ENCODE measurements at places on chromosomes 2 and 18.

GRCh38 chr2:136126021-136126420, 8.1 kb upstream of the CXCR4 start:
- no peak for DNase-seq

DNA sequence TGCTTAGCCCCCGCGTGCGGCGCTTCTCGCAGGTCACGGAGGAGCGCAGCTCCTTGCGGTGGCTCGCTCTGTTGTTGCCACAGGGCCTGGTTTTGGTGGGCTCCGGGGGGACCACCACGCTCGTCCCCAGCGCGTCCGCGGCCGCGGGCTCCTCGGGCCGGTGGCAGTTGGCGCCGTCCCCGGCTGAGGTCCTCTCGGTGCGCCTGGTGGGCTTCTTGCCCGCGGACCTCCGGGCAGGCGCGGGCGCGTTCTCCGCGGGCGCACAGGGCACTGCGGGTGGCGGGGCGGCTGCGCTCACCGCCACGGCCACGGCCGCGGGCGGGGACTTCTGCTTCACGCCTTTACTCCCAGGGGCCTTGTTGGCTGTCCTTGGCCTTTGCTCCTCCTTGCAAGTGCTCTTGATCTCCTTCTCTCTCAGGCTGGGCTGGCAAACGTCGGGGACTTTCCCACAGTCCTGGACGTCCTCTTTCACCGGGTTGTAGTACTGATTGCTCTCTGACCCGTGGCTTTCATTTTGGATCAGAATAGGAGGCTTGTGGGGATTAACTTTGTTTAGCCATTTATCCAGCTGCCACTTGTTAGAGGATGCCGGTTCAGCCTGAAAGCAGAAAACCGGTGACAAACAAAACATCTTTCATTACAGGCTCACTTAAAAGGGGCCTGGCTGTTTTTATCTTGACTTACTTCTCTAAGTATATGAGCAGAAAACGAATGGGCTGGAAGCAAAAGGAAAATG, 104.0 kb upstream of the REV1 start:
- no peak for DNase-seq

- DNase-seq, result no peak
Measured at GRCh38 chr2:38233231-38233983, 143.7 kb downstream of the ATL2 start.

- no peak for DNase-seq
Measured at GRCh38 chr18:55983433-55983832, 395.4 kb upstream of the TCF4 start.

DNA sequence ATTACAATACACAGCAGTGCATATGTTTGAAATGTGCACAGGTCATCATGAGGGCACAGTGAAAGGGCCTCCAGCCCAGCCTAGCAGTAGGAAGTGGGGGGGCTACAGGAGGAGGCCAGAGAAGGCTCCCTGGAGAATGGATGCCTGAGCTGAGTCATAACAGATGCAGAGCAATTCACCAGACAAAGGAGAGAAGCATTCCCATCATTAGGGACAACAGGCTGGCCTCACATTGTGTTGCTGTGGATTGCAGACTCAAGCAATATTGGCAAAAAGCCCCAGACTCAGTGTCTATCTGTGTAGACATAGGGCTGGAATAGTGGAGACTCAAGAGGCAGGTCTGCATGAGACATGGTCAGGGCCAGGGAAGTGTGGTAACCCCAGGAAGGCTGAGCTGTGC, 329.9 kb downstream of the DLGAP1 start:
- DNase-seq, result no peak

GRCh38 chr2:190981333-190981732, 32.6 kb downstream of the STAT1 start:
- no peak for DNase-seq

DNA sequence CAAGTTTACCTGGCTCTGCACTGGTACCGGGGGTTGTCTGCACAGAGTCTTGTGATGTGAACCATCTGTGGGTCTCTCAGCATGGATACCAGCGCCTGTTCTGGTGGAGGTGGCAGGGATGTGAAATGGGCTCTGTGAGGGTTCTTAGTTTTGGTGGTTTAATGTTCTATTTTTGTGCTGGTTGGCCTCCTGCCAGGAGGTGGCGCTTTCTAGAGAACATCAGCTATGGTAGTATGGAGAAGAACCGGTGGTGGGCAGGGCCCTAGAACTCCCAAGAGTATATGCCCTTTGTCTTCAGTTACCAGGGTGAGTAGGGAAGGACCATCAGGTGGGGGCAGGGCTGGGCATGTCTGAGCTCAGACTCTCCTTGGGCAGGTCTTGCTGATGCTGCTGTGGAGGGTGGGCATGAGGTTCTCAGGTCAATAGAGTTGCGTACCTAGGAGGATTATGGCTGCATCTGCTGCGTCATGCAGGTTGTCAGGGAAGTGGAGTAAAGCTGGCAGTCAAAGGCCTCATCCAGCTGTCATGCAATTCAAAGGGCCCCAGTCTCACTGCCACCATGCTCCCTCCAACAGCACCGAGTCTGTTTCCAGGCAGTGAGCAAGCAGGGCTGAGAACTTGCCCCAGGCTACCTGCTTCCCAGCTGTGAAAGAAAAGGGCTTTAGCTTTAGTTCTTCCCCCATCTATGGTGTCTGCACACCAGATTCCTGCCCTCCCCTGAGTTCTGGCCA, 278.0 kb downstream of the METTL4 start:
- no peak for DNase-seq

DNA sequence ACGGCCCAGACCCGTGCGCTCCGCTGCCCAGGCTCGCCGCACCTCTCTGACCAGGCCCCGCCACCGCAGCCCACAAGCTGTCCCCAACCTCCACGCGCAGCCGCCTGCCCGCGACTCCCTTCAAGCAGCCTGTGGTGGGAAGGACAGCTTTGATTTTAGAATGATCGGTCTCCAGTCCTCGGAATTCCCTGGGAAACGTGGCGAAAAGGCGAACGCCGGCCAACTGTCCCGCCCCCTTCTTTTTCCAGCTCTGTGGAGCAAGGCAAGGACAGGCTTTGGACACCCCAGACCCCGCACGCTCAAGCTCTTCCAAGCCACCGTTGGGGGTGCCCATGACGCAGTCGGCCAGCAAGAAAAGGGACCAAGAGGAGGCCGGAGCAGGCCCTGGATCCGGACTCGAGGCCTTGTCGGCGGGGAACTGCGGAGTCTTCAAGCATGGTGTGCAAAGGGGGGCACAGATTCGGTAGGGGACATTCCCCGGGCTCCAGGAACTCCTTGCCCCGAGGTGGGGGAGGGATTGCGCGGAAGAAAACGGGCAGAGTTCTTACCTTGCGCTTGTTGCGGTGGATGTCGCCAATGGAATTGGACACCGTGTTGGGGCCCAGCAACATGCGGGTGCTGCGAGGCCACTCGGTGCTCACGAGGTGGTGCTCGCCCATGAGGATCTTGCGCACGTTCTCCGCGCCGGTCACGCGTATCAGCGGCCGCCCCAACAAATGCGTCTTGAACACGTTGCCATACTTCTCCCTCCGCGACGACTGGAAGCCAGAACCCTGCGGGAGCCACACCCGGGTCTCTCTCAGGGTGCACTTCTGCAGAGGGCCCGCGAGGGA, 4.0 kb downstream of the CYP26B1 start:
- no peak for DNase-seq

DNA sequence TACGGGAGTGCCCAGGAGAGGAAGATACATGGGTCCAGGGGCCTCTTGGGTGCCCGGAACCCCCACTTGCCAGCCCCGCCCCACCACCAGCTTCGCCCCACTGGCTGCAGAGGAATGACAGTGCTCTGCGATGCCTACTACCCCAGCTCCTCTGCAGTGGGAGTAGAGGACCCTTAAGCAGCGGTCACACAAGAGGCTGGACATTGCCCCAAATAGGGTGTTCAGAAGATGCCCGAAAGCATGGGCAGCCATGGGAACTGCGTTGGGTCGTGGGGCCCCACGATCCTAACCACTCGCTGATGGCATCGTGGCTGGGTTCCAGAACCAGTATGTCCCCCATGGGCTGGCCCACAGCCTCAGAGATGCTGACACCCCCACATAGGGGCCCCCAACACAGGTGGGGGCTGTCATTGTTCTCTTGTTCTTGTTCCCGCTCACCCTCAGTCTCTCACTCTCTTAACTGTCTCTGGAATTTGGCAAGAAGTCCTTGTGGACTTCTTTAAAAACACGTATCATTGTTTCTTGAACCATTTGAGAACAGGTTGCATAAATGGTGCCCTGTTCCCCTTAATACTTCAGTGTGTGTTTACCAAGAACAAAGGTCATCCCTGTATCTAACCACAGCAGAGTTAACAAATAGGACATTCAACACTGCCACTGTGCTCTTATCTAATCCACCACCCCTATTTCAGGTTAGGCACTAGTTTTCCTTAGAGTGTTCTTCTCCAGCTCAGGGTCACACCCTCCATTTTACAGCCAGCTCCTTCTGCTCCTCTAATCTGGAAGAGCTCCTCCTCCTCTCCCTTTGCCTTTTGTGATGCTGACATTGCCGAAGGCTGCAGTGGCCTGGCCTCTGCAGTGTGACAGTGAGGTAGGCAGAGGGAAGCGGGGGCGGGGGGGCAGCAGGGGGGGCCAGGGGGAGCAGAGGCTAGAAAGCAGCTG, 76.3 kb downstream of the STPG4 start:
- no peak for DNase-seq

DNA sequence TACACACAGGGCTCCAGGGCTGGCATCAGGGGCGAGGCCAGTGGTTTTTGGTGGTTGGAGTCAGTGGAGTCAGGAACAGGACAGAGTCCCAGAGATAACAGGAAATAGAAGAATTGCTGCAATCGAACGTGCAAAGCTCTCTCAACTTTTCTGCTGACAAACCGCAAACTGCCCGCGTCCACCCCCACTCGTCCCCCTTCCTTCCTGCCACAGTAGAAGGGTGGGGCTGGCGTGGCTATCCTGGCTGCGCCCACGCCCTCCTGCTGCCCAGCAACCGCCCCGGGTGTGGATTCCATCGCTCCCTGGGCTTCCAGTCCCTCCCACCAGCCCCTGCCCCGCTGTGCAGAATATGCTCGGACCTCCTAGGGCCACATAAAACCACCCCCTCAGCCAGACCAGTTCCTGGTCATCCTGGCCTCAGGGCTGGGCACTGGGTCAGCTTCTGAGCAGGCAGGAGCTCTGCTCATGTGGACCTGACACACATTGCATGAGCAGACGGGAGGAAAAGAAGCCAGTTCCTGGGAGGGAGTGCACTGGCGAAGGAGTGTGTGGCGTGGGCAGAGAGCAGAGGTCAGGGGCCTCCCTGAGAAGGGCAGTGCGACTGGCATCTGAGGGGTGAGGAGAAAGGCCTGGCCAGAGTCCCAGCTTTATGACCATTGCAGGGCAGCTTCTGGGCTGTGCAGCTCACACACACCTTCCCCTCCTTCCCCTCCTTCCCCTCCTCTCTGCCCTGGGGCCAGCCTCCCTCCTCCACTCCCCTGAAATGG, 85.4 kb upstream of the ATG16L1 start:
- DNase-seq, result peak; percentile 16

- DNase-seq, result no peak
Measured at GRCh38 chr18:62037012-62037742, 144.4 kb upstream of the RNF152 start.

DNA sequence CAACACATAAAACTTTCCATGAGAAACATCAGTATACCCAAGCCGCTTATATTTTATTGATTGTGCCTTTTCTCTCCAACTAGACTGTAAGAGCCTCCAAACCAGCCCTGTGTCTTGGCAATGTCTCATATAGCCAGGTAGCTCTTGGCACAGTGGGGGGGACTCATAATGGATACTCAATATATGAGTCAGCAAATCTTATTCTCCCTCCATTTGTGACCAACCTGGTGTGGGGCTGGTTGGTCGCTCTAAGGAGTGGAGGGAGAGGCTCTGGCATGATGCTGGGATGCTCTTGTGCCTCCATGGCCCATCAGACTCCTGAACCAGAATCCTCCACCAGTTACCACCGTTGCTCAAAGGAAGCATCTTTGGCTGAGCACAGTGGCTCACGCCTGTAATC, 32.0 kb downstream of the EFR3B start:
- no peak for DNase-seq

- DNase-seq, result peak; percentile 83
Measured at GRCh38 chr2:64330281-64331113, 123.5 kb upstream of the LGALSL start.

DNA sequence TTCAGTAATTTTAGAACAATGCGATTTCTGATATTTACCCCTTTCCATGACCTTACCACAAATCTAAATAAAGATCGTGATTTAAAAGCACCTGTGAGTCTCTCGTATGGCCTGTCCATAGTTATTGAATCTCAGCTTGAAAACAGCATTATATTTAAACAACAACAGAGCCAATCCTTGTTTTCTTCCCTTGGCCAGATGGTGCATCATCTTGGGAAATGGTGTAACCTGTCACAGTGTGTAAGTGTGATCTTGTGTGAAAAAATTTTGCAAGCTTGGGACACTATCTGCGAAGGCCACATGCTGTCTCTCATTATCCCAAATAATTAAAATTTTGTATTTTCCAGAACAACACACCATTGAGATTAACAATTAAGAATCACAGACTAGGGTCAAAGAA, 262.7 kb upstream of the SPHKAP start:
- no peak for DNase-seq

GRCh38 chr2:226794751-226795171, 4.9 kb downstream of the IRS1 start:
- no peak for DNase-seq

DNA sequence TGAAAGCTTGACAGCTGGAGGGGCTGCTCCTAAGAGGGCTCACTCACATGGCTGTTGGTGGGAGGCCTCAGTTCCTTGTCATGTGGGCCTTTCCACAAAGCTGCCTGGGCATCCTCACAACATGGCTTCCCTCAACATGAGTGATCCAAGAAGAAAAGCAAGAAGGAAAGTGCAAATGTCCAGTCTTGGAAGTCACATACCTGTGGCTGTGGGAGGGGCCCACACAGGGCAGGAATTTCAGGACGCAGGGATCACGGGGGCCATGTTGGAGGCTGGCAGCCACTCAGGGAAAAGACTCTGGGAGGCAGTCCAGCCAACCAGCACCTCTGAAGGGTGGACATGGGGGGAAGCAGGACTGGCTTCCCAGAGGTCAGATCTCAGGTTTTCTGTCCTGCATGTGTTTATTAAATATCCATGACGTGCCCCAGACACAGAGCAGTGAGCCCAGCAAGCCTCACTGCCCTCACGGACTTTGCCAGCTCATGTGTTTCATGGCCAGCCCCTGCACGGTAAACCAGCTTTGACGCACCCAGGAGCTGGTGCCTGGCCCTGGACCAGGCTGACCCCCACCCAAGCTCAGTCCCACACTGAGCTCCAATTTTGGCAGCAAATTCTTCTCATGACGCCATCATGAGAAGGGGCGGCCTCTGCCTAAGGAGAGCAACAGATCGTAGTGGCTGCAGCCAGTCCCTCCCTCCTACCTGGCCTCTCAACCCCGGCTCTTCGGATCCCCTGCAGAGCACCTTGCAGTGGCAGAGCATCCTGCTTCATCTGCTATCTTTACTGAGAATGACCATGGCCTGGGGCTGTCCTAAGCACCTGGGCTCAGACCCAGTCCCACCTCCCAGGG, 34.7 kb upstream of the GPR17 start:
- no peak for DNase-seq

All from stimulated activated CD4-positive, alpha-beta T cell treated with anti-CD3 and anti-CD28 coated beads, Interleukin-4, amount 100 ng/mL, for 24 hours (primary cell).